ENCODE measurements at places on chromosomes 3 and 15.

- DNase-seq = no peak
Measured at GRCh38 chr15:81095690-81096365, 38.2 kb upstream of the CFAP161 start.

DNA sequence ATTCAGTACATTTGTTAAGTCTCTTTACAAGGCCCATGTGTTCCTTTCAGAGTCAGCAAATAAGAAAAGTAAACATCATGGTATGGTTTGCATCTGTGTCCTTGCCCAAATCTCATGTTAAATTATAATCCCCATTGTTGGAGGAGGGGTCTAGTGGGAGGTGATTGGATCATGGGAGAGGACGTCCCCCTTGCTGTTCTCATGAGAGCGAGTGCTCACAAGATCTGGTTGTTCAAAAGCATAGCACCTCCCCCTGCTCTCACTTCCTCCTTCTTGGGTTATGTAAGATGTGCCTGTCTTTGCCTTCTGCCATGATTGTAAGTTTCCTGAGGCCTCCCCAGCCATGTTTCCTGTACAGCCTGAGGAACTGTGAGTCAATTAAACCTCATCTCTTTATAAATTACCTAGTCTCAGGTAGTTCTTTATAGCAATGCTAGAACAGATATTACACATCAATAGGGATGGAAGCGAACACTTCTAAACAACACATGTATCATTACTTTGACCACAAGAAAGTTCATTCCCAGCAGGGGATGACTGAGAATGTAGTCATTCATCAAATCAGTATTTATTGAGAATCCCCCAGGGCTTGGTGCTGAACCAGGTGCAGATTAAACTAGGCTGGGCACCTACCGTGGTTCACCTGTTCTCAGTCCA lies 4.1 kb downstream of the EFCAB12 start:
- DNase-seq = no peak

DNA sequence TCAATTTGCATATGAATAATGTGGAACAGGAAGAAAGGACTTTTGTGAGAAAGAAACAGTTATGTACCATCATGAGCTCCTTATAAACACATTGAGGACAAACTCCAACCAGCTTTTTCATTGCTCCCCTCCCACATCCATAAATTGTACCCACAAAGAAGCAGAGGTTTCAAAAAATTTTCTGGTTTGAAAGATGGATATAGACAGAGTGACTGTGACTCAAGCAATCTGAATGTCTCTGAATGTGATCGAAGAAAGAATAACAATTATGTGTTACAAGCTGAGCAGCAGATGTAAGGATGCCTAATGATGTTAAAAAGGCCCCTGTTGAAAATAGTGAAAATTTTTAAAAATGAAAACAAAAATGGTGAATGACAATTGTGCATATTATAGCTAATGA lies 127.4 kb downstream of the TFG start:
- no peak for DNase-seq

DNA sequence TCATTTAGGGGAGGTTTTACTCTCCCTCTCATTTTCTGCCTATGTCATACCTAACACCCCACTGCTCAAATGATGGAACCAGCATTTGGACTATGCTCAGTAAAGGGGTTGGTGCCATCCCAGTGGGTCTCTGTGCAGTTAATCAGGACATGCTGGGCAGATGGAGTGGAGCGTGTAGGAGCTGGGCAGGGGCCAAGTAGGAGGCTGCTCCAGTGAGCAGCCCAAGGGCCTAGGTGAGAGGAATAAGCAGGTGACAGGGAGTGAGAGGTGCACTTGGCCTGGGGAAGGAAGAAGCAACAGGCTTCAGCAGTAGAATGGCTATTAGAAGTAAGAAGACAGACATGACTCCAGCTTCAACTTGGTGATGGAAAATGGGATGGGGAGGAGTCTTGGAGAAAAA lies 72.2 kb downstream of the EPHB1 start:
- no peak for DNase-seq

All from natural killer cell (primary cell).